ENCODE measurements at places on chromosomes 16 and 17. TPM values are rescaled to one million over a fixed set of nuclear protein-coding genes. Genes with fewer than 3 reads are reported as not detected.

Gene HSPB9
- not detected for total RNA-seq

Gene ZNF205
- total RNA-seq = 35.2 TPM

Gene MARCHF10
- total RNA-seq = under 0.01 TPM

Gene C16orf89
- not detected for total RNA-seq

Gene SLC16A11
- 0.43 TPM for total RNA-seq

Gene MYO1D
- total RNA-seq = 42.7 TPM

Gene PDIA2
- total RNA-seq = not detected

Gene SKAP1
- total RNA-seq = not detected

Gene WNT9B
- not detected for total RNA-seq

Gene TMEM238L
- total RNA-seq = not detected

Gene PPP1R27
- total RNA-seq = not detected

Gene EEF2K
- 13.7 TPM for total RNA-seq

Gene CHD3
- total RNA-seq = 32.2 TPM

Gene MAF
- total RNA-seq = 39.0 TPM

Gene SMIM5
- 2.1 TPM for total RNA-seq

Gene HOXB1
- total RNA-seq = not detected

Gene STAT5A
- 1.3 TPM for total RNA-seq

Gene TENT4B
- total RNA-seq = 14.7 TPM

Gene BHLHA9
- total RNA-seq = not detected

Gene DPEP3
- not detected for total RNA-seq

Gene TOX3
- not detected for total RNA-seq

Gene CCDC144A
- 1.7 TPM for total RNA-seq

Gene NMRAL1
- 52.0 TPM for total RNA-seq

Gene C16orf92
- total RNA-seq = not detected

Gene CD300H
- not detected for total RNA-seq

Gene ODAD4
- total RNA-seq = 0.72 TPM

Gene TP53TG3C
- total RNA-seq = not detected

Gene NOL3
- total RNA-seq = 30.1 TPM

Gene TMEM98
- total RNA-seq = 96.4 TPM

Gene SLFN5
- total RNA-seq = 64.6 TPM

Gene MC1R
- total RNA-seq = 1.2 TPM

Gene HSD3B7
- total RNA-seq = 25.5 TPM

Gene ATF7IP2
- total RNA-seq = 5.3 TPM

Gene MEIOB
- 0.24 TPM for total RNA-seq

Gene IGFALS
- not detected for total RNA-seq

Gene FOXJ1
- not detected for total RNA-seq

Gene KRTAP3-2
- not detected for total RNA-seq

Gene DNASE1L2
- not detected for total RNA-seq

Gene IRF8
- not detected for total RNA-seq

Gene C1QL1
- total RNA-seq = not detected

Gene MYOCD
- under 0.01 TPM for total RNA-seq

Gene STH
- not detected for total RNA-seq

Gene VKORC1
- total RNA-seq = 41.1 TPM

Gene SERPINF2
- 2.2 TPM for total RNA-seq

Gene SSTR5
- total RNA-seq = not detected
